ENCODE measurements at places on chromosomes 3 and 15.
A peak's percentile ranks its signal among the peaks of the same experiment; 100 is the strongest.

DNA sequence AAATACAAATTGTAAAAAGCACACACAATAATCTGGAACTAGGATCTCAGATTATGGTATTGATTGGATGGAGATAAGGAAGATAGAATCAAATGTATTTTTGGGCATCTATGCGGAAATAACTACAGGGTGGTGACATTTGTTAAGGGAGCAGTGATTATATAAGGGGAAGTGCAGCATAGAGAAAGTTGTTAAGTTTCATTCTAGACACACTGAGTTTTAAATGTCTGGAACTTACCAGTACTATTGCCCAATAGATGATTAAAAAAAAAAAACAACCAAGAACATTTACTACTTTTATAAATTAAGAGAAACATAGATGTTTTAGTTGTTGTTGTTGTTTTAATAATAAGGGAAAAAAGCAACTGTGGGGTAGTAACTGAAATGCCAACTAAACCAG, 32.1 kb upstream of the C3orf38 start:
- no peak for DNase-seq

- DNase-seq = no peak
These were observed 33.0 kb upstream of the BCL2A1 start for GRCh38 chr15:80003934-80004472.

DNA sequence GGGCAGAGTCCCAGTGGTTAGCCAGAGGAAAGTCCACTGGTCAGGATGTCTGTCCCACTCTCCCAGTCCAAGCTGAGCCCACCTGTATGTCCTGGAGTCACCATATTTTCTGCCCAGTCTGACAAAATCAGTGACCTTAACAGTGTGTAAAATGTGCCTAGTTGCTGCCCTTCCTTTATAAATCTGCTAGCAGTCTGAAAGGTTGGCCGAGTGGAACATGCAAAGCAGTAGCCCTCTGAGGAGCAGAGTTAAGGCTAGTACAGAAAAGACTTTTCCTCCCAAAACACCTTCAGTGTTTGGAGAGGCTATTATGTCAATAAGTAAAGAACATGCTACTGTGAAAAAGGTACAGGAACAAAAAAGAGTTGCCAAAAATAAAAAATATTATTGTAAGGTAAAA, 15.3 kb downstream of the TTC21A start:
- no peak for DNase-seq

DNA sequence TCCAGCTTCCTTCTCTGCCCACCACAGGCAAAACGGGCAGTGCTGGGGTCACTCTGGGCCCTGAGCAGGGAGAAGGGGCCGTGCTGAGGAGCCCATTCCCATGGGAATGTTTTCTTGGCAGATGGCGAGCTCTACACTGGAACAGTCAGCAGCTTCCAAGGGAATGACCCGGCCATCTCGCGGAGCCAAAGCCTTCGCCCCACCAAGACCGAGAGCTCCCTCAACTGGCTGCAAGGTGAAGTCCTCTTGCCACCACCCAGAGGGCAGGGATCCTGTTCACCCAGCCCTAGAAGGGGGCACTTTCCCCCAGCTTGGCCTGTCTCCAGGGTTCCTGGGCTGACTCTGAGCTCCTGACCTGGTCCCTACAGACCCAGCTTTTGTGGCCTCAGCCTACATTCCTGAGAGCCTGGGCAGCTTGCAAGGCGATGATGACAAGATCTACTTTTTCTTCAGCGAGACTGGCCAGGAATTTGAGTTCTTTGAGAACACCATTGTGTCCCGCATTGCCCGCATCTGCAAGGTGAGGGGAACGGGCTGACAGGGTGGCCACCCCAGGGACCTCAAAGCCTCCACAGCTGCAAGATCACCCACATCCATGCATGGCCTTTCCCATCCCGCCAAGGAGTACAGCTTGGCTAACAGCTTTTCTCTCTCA, 12.4 kb downstream of the CIB1 start:
- DNase-seq = peak; percentile 23

DNA sequence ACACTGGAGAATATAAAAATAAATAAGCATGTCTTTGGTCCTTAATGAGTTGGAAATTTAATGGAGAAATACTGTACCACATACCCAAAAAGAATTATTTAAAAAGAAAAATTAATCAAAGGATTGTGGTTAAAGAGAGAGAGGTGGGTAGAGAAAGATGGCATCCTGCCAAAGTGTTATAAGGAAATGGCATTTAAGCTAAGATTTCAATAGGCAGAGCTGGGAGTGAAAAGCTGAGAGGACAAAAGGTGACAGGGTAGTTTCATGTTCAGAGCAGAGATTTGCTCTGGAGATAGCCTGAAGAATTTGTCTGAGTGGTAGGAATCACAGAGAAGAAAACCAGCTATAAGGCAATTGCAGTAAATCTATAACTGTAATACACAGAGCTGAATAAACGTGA, 181.0 kb downstream of the SI start:
- DNase-seq = no peak

DNA sequence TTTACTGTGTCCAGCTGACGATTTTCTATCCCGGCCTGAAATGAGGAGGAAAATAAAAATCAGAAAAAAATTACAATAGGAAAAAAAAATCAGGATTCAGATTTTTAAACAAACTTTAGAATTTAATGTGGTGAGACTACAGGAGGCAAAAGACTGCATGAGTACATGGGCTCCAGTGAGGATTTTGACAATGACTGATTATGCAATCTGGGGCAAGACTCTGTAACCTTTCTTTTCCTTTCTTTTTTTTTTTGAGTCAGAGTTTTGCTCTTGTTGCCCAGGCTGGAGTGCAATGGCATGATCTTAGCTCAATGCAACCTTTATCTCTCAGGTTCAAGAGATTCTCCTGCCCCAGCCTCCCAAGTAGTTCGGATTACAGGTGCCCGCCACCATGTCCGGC, 29.9 kb downstream of the SPG11 start:
- no peak for DNase-seq

GRCh38 chr15:80823995-80824394, 44.8 kb downstream of the CEMIP start:
- no peak for DNase-seq

GRCh38 chr3:24177201-24177600, 232.1 kb downstream of the NR1D2 start:
- DNase-seq = no peak

GRCh38 chr15:69096196-69096595, 64.2 kb upstream of the GLCE start:
- no peak for DNase-seq

DNA sequence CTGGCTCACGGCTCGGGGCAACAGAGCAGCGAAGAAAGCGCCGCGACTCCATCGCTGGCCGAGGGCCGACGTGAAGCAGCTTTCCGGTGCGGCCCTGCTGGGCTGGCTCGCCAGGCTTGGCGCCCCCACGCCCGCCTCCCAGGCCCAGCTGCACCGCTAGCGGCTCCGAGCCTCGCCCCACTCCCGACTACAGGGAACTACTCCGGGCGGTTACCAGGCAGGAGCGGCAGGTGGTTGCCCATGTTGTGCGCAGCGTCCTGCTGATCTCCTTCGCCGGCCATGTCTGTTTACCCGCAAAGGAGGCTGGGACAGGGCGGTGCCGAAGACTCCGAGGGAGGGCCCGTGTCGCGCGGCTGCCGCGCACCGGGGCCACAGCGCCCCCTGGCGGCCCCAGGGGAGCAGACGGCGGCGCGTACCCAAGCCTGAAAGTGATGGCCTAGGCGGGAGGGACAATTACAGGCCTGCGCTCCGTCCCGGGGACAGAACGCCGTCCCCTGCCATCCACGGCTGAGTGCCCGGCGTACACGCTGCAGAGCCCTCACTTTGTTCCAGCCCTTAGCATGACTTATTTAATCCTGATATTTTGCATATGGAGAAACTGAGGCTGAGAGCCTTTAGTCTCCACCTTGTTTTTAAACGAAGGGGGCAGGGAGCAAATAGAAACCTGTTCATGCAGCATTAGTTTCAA, at the start of gene CRBN:
CRBN (minus strand) TSS at position 285 of the 688 bp plus-strand sequence; CDS start at position 281, 4 bp downstream.
- peak; percentile 60 for DNase-seq

- no peak for DNase-seq
These were observed 40.0 kb upstream of the CMSS1 start for GRCh38 chr3:99777708-99778107.

DNA sequence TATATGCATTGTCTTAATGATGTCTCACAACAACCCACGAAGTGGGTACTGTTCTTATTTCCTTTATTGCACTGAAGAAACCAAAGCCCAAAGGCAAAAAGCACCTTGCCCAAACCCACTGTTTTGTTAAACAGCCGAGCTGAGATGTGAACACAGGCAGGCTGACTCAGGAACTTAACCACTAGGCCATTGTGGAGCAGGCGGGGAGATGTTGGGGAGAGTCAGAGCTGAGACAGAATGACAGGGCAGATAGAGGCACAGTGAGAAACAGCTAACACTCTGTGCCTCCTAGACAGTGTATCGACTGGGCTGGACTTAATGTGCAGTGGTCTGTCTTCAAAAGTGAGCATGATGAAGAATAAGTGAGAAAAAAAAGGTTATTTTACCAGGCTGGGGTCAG, 56.5 kb downstream of the RPLP1 start:
- DNase-seq = no peak

GRCh38 chr3:195209847-195210265, 61.1 kb downstream of the XXYLT1 start:
- no peak for DNase-seq

DNA sequence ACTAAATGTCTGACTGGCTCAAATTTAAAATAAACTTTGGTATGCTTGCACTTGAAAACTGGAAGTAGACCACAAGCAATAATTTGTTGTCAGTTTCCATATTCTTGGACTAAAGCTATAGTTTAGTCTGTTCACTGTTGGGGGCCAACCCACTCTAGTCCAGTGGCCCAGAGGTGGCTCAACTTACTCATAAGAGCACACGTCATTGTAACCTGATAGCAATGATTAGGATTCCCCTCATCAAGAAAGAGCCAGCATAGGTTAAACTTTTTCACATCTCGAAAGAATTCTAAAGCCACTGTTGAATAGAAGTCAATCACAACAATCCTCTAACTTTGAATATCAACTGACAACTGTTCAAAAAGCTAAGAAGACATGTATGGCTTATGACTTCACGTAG, 147.0 kb downstream of the MEIS2 start:
- DNase-seq = no peak

GRCh38 chr3:154496978-154497377, 67.0 kb upstream of the GPR149 start:
- no peak for DNase-seq

DNA sequence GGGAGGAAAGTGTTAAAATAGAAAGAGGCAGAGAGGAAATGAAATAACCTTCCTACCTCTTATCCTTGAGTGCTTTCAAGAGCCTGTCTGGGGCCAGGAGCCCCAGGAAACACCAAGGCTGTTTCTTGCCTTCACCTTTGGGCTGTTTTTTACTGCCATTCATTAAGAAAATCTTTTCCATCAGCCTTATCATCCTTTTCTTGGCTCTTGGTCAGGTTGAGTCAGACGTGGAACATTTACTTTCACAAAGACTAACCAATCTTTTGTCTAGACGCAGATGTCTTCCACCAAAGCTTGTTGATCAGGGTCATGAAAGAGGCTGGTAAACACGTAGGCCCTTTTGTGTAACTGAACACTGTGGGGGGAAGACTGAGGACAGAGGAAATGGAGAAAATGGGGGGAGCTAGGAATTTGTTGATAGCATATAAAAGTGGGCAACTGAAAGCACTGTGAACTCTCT, 151.0 kb upstream of the THBS1 start:
- DNase-seq = no peak

DNA sequence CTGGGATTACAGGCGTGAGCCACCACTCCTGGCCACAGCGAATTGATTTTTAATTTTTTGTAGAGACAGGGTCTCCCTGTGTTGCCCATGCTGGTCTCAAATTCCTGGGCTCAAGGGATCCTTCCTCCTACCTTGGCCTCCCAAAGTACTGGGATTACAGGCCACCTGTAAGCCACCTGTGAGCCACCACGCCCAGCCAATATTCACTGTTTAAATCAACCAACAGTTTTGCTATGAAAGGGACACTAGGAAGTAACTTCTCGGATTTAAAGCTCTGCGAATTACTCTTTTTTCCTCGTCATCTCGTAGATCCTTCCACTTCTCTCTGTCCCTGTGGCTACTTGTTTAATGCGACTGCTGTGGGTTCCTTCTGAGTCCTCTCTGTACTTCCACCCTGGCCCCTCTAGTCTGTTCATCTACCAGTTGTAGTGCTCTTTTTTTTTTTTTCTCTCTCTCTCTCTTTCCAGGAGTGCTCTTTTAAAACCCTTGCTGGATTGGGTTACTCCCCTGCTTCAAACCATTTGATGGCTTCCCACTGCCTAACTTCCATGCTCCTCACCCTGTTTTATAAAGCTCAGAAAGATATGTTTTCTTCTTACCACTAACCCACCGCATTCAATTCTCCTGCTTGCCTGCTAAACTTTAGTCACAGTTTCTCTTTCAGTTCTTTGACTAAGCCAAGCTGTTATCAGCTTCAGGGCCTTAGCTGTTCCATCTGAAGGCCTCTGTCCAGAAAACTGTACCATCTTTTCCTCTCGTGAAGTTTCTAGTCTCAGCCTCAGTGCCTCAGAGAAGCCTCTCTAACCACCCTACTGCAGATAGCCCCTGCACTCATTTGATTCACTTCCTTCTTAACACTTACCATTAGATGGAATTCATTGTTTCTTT, 12.4 kb downstream of the RTF1 start:
- no peak for DNase-seq

- DNase-seq = no peak
These were observed 1.1 kb downstream of the WDR72 start for GRCh38 chr15:53758412-53758811.

DNA sequence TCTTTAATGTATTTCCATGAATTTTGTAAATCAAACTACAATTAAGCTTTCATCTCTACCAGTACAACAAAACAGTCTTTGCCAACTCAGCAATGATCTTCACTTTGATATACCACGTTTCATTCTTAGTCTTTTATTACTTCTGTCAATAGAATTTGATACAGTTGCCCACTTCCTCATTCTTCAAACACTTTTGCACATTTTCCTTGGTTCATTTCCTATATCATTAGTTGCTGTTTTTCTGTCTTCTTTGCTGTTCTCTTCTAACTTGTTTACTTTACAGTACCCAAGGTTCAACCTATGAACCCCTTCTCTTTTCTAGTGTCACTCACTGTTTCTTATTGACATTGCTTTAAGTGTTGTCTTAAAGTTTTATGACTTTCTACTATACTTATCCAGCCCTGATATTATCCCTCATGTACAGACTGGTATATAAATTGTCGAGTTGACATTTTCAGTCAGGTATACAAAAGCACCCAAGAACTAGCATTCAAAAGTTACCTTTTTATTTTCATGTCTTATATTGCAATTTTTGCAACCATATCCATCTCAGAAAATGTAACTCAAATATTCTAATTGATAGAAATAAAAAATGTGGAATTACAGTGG, 903.1 kb downstream of the NSUN3 start:
- DNase-seq = no peak

DNA sequence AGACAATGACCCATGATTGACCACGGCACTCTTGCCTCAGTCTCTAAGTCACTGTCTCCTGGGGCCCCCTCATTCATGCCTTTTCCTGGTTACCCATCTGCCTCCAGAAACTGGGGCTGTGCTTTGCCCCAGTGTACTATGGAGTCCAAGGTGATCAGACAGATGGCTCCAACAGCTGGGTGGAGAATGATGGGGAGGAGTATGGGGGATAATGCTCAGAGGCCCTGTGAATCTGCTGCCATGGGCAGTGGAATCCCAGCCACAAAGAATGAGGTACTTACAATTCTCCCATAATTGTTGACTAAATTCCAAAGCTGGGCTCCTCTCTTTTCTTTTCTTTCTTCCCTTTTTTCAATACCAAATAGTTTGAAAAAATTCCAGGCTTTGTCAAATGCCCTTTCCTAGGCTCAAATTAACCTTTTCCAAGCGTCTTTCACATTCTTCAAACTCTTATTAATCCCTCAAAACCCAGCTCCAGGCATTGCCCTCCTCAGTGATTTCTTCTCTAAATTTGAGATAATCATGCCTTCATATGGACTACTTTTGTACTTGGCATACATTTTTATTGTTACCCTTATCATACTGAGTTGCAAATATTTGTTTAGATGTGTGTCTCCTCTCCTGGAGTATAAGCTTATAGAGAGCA, 148.5 kb upstream of the ICE2 start:
- DNase-seq = no peak

Measured in NCI-H526 treated with DMSO at 0.1 percent for 48 hours (cell line).